Stimulated activated CD8-positive, alpha-beta memory T cell treated with anti-CD3 and anti-CD28 coated beads, Interleukin-4, amount 100 ng/mL, for 4 hours (primary cell): ENCODE measurements at places on chromosomes 2 and 18.

GRCh38 chr2:106192752-106193689 lies 1.1 kb downstream of the UXS1 start:
- peak; percentile 12 for DNase-seq

- DNase-seq: no peak
These were observed 15.8 kb downstream of the CCNYL1 start for GRCh38 chr2:207727261-207727660.

DNA sequence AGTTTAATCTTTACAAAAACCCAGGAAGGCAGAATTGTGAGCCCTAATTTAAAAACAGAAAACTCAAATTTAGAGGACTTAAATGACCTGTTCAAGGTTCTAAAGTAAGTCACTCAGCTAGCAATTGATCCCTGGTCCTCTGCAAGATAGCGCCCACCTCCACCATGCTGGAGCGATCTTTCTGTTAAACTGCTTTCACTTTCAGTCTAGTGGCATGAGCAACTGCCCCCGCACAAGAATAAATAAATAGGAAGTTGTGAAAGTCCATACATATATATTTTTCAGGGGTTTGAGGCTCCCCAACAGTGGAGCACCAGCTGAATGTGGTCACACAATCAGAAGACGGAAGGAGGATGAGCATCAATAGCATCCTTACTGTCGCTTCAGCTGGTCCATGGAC lies 217.9 kb downstream of the NAPG start:
- DNase-seq: no peak

GRCh38 chr2:8229546-8229986 lies 452.3 kb upstream of the ID2 start:
- peak; percentile 17 for DNase-seq

GRCh38 chr2:218002845-218003180 lies at the start of gene TNS1:
Gene TNS1, minus strand, starts transcription at chr2:218002995. Its CDS starts 123 bp downstream, at chr2:218002872.
- no peak for DNase-seq

DNA sequence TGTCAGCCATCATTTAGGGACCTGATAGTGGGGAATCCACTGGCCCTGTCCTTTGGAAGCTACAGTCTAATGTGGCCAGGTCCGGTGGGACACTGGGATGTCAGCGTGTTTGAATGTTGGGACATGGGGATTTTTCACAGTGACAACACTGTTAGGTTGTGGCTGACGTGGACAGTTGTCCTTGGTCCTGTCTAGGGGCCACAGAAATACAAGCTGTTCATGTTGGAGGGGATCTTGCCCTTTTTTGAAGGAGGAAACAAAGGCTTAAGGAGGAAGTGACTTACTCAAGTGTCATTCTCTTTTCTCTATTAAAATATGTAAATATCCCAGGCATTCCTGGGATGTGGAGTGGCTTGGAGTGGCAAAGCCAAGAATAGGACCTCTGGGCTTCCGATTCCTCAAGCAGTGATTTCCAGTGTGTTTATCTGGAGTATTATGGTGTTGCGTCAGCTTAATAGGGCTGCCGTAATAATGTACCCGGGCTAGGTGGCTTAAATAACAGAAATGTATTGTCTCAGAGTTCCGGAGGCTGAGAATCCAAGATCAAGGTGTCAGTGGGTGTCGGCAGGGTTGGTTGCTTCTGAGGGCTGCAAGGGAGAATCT lies 8.5 kb downstream of the ACOXL start:
- DNase-seq: no peak

- DNase-seq: no peak
These were observed 71.8 kb upstream of the SPRED2 start for GRCh38 chr2:65504201-65504600.

DNA sequence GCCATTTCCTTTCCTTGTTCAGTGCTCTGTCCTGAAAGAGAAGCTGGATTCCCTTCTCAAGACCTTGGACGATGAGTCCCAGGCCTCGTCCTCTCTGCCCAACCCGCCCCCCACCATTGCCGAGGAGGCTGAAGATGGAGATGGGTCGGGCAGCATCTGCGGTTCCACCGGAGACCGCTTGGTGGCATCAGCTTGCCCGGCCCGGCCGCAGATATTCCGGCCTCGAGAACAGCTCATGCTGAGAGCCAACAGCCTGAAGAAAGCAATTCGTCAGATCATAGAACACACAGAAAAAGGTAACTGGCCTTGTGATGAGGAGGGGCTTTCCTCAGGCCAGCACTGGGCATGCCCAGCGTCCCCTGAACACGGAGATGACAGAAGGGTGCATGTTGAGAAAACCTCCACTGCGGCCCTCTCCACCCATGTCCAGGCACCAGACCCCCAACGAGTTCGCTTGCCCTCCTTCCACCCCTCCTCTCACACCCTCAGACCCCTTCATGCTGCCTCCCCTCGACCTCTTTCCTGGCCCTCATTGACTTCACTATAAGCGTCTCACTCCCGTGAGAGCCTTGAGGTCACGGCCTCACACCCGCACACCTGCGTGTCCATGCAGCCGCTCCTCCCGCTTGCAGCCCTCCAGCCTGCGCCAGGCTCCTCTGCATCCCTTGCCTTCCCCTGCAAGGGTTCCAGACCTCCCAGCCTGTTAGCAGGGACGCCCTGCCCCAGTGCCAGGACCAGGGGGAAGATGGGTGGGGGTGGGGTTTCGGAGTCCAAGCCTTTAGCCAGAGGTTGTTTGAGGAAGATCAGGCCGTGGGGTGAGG lies 95.0 kb downstream of the DGKD start:
- no peak for DNase-seq

- no peak for DNase-seq
These were observed 14.3 kb downstream of the MALL start for GRCh38 chr2:110101280-110101844.

DNA sequence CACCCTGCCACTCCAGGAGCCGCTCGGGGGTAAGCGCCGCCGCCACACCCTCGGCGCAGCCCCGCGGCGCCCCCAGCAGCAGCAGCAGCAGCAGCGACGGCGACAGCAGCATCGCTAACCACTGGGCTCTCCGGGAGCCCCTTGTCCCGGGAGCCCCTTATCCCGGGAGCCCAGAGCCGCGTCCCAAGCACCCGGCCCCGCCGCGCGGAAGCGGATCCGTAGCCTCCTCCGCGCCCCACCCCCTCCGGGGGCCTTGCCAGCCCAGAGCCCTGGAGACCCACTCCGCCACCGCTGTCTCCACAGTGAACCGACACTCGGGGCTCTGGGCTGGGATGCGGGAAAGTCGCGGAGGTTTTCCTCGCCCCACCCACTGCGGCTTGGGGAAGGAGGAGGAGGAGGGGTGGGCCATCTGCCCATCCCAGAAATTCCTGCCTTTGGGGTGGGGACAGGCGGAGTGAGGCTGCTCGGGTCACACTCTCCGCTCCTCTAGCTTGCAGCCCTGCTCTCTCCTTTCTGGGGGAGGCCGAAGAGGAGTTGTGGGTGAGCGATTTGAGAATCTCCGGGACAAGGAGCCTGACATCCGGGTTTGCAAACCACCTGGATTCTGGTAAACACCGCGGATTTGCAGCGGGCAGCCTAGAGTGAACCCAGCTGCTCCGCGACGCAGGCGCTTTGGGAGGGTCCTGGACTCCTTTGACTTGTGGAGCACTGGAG lies at the start of gene PLA2R1:
TSS of gene PLA2R1 (minus strand) at position 324 of the 714 bp plus-strand sequence. CDS start at position 112, 212 bp downstream.
- no peak for DNase-seq
